ENCODE measurements at places on chromosomes 6 and 20. TPM values are rescaled to one million over a fixed set of nuclear protein-coding genes. Genes with fewer than 3 reads are reported as not detected.

Gene FOXQ1
- total RNA-seq = not detected

Gene SLC17A2
- total RNA-seq = not detected

Gene SRSF12
- total RNA-seq = not detected

Gene ZSCAN23
- 0.12 TPM for total RNA-seq

Gene MYLK4
- total RNA-seq = 0.45 TPM

Gene TCF15
- total RNA-seq = not detected

Gene RAMACL
- 0.44 TPM for total RNA-seq

Gene MUC22
- not detected for total RNA-seq

- DNase-seq = no peak
Observed at GRCh38 chr6:130041594-130041993, 23.2 kb downstream of the L3MBTL3 start.

DNA sequence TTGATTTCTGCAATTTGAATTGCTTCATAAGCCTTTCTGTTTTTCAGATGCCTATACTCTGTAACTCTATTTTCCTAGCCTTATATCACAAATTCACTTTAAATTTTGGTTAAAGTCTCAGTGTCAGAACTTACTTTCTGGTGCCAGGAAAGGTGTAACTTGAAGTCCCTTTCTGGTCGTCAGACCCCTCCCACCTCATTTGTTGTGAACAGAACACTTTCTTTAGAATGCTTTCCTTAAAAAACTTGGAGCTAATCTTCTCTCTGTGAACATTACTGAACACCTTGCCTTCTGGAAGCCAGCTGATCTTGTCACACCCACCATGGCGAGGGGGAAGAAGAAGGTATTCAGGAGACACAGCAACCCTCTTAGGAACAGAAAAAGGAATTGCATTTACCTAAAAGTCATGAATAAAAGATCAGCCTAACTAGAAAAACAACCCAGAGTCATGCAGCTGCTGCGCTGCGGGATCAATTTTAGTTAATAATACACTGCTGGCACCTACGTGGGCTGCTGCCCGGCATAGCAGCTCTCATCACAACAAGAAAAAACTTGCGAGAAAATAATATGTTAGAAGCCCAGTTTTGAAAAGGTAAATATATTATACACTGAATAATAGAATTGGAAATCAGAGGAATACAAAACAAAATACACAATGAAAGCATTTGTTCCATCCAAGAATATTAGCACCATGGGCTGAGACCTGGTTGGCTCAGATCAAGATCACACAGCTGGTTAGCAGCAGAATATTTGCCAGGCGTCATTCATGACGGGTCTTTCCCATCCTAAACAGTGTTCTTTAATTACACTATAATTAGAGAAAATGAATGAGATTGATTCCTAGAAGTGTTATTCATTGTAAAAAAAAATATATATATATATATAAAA lies 5.8 kb upstream of the FAM217A start:
- DNase-seq = no peak

GRCh38 chr20:19750101-19750606 lies 7.9 kb upstream of the RIN2 start:
- DNase-seq = no peak

- DNase-seq = no peak
Observed at GRCh38 chr6:109332748-109333147, 49.5 kb downstream of the CD164 start.

DNA sequence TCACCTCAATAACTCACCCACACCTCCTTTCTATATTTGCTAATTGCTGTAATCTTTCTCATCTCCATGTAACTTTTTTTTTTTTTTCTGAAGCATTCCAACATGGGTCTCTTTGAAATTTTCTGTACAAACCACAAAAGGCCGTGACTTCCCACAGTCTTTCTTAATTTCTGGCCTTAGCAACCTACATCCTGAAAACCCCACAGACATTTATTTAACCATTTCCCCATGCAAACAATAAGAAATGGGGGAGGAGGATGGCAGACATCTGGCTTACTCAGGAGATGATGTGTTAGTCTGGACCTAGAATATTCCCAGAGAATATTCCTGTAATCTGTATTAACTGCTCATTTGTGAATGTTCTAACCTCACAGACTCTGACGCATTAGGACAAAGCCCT lies 57.6 kb downstream of the MEP1A start:
- DNase-seq = no peak

DNA sequence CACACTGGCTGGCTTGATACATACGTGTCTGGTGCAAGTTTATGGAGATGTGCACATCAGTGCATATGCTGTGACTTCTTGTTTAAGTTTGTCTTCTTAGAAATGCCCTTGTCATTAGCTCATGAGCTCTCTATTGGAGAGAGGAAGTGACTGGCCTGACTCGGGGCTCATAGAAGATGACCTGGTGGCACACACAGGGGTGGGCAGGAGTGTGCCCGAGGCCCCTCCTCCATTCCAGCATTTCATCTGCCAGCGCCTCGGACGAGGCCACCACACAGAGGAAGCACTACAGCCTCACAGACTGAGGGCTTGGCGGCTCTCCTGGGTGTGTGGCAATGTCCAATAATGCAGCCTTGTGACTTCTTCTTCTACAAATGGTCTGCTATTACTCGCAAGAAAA lies 109.7 kb downstream of the FAM120B start:
- no peak for DNase-seq

GRCh38 chr6:29981211-29981812 lies 39.0 kb downstream of the HLA-A start:
- DNase-seq = no peak

DNA sequence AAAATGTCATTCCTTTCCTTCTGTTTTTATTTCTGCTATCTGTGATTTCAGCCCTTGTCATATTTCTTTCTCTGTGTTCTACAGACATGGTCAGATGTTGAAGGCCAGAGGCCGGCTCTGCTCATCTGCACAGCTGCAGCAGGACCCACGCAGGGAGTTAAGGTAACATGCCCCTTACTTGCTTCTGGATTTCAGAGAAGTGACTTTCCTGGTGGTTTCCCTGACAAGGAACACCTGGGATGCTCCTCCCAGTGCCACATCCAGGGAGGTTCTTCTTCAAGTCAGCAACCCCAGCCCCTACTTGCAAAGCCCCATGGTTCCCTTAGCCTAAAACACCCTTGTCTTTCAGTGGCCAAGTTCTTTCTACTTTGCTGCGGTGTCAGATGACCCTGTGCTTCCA lies 41.3 kb downstream of the CDH26 start:
- no peak for DNase-seq

- DNase-seq = no peak
Observed at GRCh38 chr6:81929828-81930227, 177.3 kb upstream of the TENT5A start.

- no peak for DNase-seq
Observed at GRCh38 chr20:21324126-21324525, 21.0 kb downstream of the XRN2 start.

Measured in T-helper 17 cell (primary cell).